ENCODE measurements at places on chromosomes 16 and 17.

DNA sequence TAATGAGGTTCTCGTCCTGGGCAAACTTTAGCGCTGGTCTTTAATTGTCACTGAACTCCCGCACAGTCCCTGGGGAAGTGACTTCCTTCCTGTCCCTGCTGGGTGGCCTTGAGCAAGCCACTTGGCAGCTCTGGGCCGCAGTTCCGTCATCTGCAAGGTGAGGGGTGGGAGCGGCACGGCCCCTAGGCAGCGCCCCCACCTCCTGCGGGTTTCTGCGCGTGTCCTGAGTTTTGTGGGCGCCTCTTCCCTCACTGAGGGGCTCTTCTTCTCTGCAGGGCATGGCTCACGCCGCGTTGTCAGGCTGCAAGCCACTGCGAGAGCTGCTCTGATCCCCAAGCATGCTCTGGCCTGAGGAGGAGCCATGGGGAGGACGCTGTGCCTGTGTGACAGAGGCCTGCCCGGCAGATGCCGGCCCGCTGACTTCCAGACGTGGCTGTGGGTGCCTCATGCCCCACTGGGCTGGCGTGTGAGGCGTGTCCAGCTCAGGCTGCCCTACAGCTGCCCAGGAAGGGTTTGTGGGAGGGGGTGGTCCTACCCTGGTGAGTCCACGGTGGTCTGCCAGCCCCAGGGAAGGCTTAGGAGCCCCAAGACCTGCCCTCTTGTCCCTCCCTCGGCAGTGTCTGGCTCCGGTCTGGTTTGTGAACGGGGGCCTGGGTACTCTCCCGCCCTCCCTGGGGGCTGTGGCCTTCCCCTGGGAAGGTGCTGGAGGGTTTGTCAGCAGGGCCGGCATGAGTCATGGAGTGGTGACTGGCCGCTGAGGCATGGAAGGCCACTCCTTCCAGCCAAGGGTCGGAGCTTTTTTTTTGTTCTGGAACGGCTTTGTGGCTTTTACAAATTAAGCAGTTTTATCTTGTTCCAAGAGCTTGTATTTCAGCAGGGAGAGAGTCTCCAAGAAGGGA is 182.0 kb downstream of the SEC14L1 start:
- DNase-seq: no peak

GRCh38 chr16:20020976-20021375 is 52.7 kb downstream of the GPR139 start:
- no peak for DNase-seq

- DNase-seq: no peak
Observed at GRCh38 chr17:76643553-76644148, at the start of gene ST6GALNAC1. TSS of gene ST6GALNAC1 (minus strand) at chr17:76643757. CDS start at chr17:76643638, 119 bp downstream.

GRCh38 chr17:50758524-50758923 is 8.8 kb downstream of the ANKRD40CL start:
- DNase-seq: no peak

DNA sequence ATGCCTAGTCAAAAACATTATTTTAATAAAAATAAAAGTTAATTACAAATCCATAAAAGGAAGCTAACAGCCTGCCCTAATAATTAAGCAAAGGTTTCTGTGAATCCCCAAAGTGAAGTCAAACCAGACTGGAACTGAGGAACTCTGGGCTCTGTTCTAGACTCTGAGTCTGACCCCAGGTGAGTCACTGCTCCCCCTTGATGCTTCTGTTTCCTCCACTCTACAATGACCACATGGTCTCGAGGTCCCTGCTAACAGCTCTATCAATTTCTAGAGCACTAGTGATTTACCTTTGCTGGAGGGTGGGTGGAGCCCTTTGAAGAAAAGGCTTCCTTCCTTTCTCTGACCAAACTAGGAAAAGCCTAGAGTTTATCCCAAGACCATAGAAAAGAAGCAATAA is 32.4 kb downstream of the XPO6 start:
- DNase-seq: no peak

DNA sequence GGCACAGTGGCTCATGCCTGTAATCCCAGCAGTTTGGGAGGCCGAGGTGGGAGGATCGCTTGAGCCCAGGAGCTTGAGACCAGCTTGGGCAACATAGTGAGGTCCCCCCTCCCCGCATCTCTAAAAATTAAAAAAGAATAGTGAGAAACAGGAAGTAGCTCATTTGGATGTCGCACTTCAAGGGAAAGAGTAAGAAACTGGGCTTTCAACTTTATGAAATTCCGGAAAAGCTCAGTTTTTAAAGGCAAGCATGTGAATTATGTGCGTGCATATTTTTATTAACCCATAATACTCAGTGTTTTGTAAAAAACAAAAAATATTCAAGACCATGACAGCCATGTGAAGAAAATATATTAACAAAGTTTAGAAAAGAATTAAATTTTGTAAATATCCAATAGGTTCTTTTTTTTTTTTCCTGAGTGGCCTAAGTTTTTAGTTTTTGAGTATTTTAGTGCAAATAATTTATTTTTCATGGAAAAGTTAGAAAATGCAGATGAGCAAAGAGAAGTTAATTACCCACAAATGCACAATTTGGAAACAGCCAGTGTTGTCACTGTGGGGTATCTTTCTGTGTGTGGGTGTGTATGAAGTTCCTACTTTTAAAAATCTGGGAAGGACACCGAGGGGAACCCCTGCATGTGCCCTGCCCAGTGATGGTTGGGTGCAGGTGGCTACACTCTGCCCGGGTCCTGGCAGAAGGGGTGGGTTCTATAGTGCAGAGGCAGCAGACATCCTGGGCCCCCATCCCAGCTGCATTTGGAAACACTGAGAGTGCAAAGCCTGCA is 40.0 kb downstream of the CIBAR2 start:
- DNase-seq: no peak

DNA sequence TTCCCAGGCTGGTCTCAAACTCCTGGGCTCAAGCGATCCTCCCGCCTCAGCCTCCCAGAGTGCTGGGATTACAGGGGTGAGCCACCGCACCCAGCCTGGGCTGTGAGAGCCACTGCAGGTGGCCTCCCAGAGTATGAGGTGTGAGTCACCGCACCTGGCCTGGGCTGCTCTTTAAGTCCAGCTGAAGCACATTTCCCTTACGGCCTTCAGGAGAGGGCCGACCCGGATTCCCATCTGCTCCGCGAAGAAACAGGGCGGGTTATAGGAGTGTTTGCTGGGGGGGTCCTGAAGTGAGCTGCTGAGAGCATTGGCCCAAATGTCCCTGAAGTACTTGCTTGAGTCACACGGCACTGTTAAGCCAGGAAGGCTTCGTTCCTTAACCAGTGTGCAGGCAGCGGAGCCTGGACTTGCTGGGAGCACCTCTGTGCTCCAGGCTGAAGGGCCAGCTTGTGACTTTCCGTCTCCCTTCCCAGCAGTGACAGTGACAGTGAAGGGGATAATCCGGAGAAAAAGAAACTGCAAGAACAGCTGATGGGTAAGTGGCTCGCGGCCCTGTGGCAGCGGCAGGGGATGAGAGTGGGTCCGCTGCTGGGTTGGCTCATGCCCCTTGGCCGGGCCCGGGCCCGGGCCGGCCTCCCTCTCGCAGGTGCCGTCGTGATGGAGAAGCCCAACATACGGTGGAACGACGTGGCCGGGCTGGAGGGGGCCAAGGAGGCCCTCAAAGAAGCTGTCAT is 7.2 kb downstream of the VPS4A start:
- DNase-seq: no peak

- DNase-seq: no peak
Observed at GRCh38 chr16:72112452-72112792, 18.8 kb downstream of the DHX38 start.

DNA sequence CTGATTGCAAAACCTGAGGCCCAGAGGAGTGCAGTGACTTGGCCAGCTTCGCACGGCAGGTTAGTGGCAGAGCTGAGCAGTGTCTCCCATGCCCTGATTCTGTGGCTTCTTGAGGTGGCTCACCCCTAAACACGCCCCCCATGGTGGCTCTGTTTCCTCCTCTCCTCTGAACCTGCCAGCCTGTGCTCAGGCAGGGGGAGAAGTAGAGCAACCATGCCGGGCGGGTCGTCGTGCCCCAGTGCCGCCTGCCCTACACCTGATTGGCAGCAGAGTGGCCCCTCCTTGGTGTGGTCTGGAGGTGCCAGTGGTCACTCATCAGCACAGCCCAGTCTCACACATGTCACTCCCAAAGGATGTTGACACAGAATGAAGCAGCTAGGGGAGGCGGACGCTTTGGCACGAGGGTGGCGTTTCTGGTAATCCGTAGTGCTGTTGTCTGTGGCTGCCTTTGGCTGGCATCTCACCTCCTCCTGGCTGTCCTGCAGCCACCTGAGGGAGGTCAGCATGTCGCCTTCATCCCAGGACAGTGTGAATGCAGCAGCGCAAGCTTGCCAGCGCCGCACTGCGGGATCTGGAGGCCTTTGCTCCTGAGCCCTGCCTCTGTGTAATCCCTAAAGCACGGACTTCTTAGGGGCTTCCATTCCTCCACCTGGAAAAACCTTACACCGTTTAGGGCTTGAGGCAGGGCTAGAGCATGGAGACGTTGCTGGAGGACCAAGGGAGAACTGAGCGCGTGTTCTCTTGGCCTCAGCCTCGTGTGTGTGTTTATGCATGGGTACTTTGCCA is 294.7 kb downstream of the SEC14L1 start:
- DNase-seq: no peak

DNA sequence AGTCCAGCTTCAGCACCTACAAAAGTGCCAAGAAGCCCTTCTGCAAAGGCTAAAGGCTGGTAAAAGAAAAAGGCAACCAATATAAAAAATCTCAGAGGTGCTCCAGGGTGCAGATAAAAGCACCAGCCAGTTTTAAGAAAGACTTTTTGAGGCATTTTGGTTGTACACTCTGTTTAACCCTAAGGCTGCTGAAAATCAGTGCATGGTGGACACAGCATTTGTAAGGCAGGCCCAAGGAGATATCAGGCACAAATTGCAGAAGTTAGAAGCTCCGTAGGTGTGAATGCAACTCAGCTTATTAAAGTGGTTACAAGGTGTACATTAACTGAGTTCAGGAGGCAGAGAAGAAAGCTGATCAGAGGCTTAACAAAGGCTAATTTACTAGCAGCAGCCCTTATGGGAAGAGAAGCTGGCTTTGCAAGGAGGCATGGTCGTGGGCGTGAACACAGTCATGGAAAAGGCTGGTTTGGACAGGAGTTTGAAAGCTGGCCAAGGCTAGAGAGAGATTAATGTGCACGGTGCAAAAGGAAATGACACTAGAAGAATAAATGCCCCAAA is 21.1 kb downstream of the ACSM1 start:
- DNase-seq: peak; percentile 63

DNA sequence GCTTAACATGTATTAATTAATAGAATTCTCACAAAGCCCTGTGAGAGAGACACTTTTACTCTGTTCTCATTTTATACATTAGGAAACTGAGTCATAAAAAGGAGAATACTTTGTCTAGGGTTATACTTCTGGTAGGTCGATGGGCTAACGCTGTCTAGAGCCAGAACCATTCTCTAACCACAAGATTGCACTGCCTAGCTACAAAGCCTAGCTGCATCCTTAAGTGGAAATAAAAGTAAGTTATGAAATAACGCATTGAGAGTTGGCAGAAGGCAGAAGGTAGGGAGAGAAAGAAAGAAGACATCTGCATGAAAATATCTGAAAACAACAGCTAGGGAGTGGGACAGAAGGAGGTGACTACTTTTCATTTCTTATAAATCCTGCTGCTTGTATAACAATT is 33.2 kb downstream of the IRX6 start:
- DNase-seq: no peak

DNA sequence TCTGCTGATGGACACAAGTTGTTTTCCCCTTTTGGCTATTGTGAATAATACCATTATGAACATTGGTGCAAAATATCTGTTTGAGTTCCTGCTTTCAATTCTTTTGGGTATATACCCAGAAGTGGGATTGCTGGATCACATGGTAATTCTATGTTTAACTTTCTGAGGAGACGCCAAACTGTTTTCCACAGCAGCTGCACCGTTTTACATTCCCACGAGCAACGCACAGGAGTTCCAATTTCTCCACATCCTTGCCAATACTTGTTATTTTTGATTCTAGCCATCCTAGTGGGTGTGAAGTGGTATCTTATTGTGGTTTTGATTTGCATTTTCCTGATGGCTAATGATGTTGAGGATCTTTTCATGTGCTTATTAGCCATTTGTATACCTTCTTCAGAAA is 43.4 kb upstream of the GAS7 start:
- no peak for DNase-seq

DNA sequence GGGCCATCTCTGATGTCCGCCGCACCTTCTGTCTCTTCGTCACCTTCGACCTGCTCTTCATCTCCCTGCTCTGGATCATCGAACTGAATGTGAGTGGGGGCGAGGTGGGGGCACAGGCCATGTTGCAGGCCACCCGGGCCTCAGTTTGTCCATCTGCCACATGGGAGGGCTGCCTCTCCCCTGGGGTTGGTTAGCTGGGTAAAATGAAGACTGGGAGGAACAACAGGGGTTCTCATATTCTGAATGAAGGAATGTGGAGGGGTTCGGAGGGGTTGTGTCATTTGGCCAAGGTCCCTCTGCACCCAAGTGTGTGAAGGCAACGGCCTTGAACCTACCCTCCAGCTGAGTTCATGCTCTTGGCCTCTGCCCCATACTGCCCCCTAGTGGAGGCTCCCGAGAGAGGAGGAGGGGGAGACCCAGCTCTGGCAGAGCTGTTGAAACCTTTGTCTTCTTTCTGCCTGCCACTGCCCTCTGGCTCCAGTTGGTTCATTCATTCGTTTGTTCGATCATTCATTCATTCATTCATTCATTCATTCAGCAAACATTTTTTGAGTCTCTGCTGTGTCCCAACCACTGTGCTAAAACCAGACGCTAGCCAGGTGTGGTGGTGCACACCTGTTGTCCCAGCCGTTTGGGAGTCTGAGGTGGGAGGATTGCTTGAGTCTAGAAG is 11.4 kb upstream of the TCAP start:
- peak; percentile 57 for DNase-seq

DNA sequence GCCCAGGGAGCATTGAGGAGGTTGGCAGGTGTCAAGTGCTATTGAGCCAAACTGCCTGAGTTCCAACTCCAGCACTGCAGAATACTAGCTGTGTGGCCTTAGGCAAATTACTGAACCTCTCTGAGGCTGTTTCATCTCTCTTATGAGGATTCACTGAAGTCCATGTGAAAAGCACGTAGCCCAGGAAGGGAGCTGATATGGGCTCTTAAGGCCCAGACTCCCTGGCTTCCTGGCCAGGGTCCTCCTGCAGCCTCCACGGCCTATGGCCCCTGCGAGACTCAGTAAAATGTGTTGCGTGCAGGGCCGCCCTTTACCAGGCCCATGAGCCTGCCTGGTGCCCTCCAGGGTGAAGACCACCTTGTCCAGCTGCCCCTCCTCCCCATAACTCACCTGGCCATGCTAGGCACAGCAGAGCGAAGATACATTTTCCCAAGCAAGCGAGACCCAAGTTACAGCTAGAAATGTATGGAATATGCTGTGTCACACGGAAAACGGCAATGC is 133.7 kb upstream of the TNRC6C start:
- no peak for DNase-seq

DNA sequence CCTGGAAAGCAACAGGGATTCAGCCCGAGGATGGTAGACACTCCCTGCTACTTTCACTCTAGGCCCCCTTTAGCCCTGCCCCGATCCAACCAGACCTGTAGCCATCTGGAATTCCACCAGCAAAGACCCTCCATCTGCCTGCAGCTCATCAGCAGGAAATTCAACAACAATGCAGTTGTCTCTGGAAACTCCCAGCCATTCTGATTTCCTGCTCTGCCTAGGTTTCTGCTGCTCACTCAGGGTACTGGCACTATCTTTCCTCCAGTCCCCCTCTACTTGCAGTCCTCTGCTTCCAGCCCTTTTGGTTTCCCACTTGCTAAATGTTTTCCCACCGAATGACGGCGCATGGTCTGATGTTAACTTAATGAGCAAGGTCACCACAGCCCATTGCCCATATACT is 2.7 kb upstream of the SP6 start:
- DNase-seq: no peak

- no peak for DNase-seq
Observed at GRCh38 chr17:65334406-65334805, 197.2 kb downstream of the RGS9 start.
